ENCODE measurements at places on chromosomes 6 and 20.

DNA sequence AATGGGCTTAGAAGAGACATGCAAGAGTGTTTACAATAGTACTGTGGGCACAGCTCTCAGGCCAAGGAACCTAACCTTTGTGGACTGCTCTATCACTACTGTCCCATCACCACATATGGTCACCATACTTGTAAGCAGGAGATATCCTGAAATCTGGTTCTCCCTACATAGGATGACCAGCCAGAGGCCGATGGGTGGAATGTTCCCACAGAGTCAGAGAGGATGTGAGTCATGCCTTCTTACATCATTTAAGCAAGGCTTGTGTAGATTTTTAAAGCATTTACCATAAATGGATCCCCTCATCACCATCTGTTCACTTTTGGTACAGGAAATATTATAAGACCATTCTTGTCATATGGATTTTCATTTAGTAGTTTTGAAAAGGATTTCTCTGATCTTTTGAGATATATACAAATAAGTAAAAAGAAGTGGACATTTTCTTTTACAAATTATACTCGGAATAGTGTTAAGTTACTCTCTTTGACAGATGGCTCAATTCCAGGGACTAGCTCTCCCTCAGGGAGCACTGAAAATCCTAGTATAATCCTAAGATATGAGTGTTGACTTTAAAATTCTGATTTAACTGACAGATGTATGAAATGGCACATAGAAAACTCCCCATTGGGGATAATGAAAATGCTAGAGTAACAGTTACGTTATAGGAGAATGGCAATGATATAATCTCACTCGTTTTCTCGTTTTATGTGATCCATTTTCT, 6.6 kb downstream of the HTR1B start:
- no peak for DNase-seq

DNA sequence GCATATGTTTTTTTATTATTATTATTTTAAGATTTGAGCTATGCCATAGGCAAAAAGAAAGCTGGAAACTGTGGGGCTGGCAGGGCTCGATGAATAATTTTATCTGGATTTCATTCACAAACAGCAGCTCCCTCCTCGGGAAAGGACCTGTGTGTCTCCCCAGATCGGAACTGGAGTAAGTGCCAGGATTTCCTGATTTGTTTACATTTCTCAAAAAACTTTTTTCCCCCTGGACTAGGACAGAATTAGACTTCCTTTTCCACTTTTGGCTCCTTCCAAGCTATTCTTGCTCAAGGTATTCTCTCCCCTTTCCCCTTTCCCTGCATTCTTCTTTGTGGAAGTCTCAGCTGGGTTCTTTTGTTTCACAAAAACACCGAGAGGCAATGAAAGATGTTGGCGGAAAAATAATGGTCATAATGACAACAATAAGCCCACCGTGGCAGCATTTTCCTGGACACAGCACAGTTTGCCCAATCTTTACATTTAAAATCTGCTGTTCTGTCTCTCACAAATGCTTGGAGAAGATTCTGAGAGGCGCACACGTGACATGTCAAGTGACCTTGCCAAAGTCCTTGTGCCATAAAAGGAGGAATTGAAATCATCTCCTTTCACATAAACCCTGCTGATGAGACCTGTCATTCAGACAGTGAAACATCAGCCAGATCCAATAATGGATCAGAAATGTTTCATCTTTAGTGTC, 85.8 kb upstream of the PREP start:
- no peak for DNase-seq

DNA sequence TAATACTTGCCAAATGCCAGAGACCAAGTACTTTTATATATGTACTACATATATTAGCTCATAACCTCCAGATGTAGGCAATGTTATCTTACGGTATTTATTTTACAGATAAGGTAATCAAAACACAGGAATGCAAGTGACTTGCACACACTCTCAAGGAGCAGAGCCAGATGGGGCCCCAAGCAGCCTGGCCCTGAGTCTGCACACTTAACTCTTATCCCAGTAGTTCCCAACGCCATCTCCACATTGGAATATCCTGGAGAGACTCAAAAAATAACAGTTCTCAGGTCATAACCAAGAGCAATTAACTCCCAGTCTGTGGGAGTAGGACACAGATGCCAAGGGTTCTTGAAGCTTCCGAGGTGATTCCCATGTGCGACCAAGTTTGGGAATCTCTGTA, 398.7 kb downstream of the PHF3 start:
- DNase-seq = no peak

GRCh38 chr6:163483107-163483506, 68.6 kb downstream of the QKI start:
- no peak for DNase-seq

- no peak for DNase-seq
These were observed 188.0 kb downstream of the DLL1 start for GRCh38 chr6:170102582-170103481.

DNA sequence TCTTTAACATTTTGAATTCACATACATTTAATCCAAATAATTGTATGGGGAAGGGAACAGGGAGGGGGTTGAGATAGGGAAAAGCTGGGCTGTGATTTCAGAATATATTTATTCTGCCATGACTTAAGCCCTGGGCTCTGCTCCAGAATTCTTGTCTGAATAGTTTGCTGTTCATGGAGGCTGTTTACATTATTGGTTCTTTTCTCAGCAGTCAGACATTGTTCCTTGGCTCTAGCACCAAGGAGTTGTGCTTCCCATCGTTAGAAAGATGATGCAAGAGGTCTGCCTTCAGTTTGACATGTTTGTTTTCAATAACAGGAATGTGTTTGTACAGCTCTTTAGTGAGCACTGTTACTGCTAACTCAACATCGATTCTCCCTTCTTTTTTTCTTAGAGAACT, 198.8 kb upstream of the CDYL start:
- no peak for DNase-seq

DNA sequence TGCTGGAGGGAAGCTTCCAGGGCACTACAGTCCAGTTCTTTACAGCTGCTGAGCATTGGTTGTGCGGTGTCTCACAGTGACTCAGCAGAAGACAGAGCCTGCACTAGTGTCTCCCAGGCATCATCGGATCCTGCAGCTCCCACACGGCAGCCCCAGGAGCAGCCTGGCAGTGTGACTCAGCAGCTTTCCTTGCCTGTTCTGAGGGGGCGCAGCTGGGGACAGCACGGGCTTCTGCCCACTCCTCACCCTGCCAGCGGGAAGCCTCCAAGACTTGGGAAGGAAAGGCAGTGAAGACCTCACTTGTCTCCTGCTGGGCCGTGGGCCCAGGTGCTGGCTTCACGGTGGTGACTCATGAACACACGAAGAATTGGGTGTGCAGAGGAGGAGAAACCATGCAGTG, 165.4 kb downstream of the SYNDIG1 start:
- DNase-seq = peak; percentile 78

GRCh38 chr6:82062219-82062618, 185.3 kb downstream of the IBTK start:
- DNase-seq = no peak

DNA sequence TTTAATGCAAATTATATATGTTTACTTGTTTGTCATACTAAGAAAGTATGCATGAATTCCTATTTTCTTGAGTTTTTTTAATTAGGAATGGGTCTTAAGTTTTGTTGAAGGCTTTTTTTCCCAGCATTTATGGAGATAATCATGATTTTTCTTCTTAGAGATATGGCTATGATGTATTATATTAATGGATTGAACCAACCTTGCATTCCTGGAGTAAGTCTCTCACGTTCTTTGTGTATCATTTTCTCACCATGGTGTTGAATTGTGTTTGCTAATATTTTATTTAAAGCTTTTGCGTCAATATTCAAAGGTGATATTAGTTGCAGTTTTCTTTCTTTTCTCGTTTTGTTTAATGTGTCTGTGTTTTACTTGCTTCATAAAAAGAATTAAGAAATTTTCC, 48.4 kb upstream of the SLC35D3 start:
- no peak for DNase-seq

DNA sequence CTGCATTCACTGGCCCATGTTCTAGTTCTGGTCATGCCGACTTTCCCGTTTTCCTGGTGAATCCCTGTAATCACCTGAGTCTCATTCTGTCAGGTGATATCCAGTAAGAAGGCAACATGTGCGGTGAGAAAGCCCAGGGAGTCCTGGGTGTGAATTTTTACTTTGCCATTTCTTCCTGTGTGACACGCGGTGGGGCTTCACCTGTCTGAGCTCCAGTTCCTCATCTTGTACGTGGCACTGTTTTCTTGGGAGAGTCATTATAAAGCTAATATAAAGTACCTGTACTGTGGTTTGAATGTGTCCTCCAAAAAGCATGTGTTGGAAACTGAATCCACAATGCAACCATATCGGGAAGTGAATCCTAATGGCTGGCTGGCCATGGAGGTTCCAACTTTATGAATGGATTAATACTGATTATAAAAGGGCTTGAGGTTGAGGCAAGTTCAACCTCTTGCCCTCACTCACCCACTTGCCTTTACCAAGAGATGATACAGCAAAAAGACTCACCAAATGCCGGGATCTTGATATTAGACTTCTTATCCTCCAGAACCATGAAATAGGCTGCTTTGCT, 5.1 kb downstream of the HLA-E start:
- no peak for DNase-seq

- no peak for DNase-seq
These were observed 12.0 kb downstream of the UBD start for GRCh38 chr6:29547573-29547972.

DNA sequence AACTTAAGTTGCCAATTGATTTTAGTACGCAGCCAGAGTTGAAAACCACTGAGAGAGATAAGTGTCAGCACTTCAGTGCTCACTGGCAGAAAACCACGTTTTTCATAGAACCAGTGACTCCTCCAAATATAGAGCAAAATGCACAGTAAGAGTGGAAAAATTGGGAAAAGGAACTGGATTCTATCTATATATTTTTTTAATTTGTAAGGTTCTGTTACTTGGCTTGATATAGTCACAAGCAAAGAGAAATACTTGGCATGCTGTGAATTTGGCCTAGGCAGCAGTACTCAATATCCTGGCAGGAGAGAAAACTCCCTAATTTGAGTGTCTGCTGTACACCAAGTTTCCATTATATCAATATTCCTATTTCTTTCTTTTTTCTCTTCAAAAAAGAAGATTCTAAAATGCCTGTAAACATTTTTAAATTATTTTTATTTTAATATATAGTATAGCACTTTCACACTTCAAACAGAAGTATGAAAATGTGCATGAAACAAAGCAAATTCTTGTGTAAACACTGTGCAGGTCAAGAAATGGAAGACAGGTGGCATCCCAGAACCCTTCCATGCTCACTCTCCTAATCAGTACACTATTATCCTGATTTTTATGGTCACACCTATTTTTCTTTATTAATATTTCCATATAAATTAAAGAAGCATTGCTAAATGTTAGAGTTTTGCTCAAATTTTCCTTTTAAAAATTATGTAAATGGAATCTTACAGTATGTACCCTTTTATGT, 561.8 kb upstream of the RNF217 start:
- DNase-seq = no peak

GRCh38 chr20:52497731-52498130, 306.2 kb upstream of the ZFP64 start:
- no peak for DNase-seq

DNA sequence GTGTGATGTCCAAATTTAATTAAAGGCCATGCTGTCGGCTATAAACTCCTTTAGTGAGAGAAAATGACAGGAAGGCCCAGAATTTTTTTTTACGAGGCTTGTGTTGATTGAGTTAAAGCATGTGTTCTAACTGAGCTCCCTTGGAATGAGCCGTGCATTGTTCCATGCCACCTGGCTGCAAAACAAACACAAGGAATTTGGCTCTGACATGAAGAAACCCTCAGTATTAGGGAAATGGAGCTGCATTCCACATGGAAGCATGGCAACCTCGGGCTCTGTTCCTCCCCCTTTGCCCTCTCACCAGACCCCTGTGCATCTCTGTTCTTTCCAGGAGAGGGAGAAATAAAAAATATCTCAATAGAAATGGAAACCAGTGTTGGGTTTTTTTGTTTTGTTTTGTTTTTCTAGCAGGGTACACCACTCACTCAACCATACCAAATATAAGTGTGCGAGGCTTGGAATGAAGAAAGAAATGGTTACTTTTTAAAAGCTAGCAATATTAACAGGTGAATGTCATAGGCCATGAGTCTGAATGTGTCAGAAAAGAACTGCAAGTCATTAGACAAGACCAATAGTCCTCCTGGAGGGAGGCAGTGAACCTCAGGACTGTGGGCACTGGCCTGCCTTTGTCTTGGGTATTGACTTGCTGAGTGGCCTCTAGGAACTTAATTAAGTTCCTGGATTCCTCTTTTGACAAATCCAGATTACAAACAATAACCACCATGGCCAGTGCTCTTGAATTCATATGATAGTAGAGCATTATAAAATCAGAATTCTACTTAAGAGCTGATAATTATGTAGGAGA, 935.1 kb downstream of the KIF16B start:
- DNase-seq = no peak

- no peak for DNase-seq
These were observed 4.9 kb downstream of the RIMS4 start for GRCh38 chr20:44805335-44805978.

DNA sequence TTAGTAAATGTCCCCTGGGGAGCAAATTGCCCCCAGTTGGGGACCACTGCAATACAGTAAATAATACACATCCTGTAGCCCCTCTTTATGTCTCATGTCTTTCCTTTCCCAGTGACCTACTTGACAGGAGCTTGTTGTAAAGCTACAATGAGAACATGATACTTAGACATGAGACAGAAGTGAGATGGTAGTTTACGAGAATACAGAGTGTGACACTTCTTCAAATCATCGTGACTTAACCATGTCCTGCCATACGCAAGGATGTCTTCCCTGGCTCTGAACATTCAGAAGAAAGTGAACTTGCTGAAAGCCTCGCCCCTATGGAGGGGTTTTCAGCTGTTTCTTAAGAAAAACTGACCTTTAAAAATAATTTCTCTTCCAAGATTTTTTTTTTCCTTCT, 101.0 kb upstream of the SPACA1 start:
- DNase-seq = no peak

- DNase-seq = no peak
These were observed 36.2 kb downstream of the STX7 start for GRCh38 chr6:132476688-132477087.

DNA sequence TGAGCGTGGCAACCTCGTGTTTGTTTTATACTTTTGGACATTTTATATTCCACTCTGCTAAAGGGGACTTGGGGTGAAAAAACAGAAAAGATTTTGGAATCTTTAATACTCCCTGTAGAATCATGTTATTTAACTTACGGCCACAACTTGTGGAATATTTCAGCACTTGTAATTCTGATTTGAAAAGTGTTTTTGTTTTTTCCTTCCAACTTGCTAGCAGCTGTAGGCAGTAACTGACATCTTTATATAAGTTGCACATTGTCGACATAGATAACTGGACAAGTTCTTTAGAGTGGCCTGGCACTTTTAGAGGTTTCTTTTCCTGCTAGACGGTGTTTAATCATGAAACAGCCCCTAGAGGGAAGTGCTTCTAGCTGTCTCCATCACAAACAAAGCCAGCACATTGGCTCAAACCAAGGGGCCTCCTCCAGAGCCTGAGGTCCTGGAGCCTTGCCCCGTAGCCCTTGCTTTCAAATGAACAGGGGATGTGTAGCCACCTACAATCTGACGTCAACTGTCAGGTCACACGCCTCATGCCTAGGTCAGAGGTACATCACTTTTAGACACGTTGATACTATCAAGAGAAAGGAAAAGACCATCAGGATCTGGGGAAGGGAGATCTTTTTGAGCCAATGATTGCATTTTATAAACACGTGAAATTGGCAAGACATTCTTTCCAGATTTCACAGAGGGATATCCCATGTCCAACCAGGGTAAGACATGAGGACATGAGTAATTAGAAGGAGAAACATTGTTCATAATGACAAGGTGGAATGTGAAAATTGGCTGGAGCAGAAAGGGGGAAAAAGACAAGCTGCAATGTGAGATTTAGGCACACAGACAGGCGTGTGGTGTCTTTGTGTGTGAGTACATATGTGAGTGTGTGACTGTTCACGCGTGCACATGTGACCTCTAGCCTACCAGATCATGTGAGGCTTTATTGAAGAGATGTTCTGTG, 92.1 kb downstream of the TXNDC5 start:
- no peak for DNase-seq

Measured in BE2C (cell line).